ENCODE measurements at places on chromosomes 1 and 21.

DNA sequence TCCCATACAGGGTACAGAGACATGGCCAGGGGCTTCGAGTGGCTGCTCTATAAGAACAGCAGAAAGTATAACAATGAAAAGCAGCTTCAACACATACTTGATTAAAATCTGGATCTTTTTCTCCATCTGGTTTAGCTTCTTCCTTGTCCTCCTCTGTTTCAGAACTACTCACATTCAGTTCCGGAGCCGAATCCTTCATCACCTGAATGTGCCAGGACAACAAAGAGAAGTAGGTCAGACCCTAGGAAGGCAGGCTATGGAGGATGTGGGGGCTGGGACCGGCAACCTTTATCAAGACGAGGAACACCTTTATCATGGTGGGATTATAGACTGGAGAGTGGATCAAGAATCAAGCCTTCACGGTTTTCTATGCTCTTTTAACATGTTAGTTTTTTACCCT, 32.2 kb upstream of the RAP1GAP start:
- DNase-seq, result no peak

DNA sequence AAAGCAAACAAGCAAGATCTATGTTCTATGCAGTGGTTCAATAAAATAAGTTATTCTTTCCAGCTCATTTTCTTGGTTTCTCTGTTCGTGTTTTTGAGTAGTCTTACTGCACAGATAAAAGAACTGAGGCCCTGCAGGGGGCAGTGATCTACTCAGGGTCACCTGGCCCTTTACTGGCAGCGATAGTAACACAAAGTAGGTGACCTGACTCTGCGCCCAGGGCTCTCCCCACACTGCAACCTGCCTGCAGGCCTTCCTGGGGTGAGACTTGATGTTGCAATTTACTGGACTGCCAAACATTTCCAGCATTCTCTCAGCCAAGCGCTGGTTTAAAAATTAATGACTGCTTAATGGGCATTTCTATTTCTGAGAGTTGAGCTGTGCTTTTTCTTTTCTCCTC, 110.3 kb downstream of the HUNK start:
- no peak for DNase-seq

DNA sequence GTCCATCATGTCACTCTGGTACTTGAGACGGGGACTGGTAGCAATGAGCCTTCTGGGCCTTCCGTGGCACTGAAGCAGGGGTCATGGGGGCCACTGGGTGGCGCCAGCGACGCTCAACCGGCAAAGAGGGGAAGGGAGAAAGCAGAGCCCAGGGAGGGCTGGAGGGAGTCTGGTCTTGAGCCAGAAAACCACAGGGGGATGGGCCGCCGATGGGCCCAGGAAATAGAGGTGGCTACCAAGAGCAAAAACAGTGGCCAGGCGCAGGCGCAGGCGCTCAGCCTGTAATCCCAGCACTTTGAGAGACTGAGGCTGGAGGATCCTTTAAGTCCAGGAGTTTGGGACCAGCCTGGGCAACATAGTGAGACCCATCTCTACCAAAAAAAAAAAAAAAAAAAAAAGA, 21.8 kb downstream of the EXOC8 start:
- DNase-seq, result no peak

DNA sequence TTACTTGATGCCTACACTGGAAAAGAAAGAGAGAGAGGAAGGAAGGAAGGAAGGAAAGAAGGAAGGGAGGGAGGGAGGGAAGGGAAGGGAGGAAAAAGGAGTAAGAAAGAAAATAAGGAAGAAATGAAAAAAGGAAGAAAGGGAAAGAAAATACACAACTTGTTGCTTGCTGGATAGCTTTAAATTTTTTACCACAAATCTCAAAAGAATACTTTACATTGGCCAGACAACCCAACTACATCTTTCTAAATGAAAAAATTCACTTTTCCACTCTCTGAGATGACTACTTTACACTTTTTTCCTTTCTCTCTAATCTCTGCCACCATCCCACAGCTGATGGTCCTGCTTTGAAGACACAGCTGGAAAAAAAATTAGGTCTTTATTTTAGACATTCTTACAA, 228.9 kb upstream of the FAM78B start:
- no peak for DNase-seq

- no peak for DNase-seq
Observed at GRCh38 chr1:25105836-25106235, 126.5 kb downstream of the SYF2 start.

GRCh38 chr21:17783481-17784179, 35.5 kb downstream of the C21orf91 start:
- DNase-seq, result no peak

- no peak for DNase-seq
Observed at GRCh38 chr1:172005856-172006255, 164.6 kb downstream of the DNM3 start.

GRCh38 chr21:29486306-29486807, 187.6 kb downstream of the BACH1 start:
- DNase-seq, result no peak

DNA sequence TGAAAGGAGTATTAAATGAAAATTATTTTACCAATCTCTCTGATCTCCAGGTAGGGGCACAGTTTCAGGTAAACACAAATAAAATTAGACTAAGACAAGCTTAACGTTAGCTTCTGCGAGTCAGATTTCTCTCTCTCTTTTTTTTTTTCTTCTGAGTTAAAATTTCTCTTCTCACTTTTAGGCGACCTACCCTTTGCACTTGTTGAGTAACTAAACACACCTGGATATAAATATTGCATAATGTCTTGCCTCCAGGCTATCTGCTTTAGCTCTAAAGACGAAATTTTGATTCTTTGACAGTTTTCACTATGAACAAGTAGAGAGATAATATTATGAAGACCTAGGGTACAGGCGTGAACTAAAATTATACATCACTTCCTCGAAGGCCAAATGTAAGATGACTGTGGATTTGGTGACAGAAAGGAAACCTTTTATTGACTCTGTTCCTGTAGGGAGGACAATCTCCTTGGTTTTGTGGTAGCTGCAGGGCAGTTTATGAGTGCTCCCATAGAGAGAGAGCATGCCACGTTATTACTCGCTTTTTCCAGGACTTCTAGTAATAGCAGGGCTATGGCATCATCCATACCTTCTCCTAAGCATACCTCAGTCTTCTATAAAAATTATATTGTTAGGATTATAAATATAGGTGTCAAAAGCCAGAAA, 303.8 kb upstream of the NEGR1 start:
- no peak for DNase-seq

- DNase-seq, result no peak
Observed at GRCh38 chr1:76835203-76835602, 32.1 kb upstream of the ST6GALNAC5 start.

DNA sequence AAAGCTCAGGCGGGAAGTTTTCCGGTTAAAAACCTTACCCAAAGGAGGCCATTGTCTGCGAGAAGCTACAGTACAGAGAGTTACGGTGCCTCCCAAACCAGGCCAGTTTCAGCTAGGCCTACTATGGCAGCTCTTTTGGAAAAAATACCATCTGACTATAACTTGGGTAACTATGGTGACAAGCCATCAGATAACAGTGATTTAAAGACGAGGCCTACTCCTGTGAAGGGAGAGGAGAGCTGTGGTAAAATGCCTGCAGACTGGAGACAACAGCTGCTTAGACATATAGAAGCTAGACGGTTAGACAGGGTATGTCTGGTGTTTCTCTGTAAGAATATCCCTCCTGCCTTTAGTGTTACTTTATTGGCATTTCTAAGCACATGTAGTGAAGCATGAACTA, 165.9 kb downstream of the LRRC40 start:
- no peak for DNase-seq

DNA sequence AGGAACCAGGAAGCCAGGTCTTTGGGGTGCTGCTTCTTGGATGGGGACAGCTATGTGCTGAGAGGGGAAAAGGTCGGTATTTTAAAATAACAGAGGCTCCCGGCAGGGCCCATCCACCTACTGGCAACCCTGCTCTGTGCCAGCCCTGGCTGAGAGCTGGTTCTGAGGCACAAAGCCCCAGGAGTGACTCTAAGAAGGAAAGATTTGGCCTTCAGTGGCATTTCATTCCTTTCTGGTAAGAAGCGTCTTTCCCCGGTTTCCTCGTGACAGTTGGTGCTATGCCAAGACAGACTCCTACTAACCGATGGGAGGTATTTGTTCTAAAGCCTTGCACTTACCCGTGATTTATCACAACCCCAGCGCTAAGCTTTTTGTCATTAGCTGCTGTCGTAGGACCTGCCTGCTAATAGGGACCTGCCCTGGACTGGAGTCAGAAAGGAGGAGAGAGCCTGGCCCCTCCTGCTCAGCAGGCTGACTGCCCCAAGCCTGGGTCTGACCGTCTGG, 123.1 kb upstream of the ADAR start:
- DNase-seq, result peak; percentile 56

DNA sequence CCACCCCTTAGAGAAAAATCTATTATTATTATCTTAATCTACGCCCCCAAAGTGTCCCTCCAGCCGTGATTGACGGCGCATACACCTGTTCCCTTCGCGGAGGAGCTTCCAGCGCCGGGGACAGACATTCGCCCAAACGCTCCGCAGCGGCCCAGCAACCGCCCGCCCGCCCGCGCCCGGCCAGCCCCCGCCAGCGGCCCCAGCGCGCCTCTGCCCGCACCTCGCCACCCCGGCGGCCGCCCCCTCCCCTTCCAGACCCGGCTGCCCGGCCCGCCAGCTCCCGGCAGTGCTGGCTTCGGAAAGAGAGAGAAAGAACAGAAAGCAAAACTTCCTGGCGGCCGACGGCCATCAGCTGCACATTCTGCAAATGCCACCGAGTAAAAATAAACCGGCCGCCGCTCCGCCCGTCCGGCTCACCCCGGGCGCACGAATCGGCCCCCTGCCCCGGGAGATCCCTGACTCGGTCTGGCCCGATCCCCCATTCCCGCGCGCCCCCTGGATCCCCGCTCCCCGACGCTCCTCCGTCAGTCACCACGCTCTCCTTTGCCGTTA, 1.6 kb downstream of the CASZ1 start:
- no peak for DNase-seq

DNA sequence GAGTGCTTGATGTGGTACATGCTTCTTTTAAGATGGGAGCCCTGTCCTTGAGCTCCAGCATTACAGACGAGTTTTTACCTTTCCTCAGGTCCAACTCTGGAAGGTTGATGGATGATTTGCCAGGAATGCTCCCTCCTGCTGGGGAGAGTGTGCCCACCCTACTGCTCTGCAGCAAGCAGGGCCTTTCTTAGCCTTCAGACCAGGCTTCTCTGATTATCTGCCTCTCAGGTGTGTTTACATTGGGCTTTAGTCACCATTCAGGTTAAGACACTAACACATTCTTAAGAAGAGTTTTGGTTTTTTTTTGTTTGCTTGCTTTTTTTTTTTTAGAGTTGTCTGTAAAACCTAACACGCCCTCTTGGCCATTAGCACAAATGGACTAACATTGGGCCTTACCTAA, 301.8 kb downstream of the KCNT2 start:
- no peak for DNase-seq

DNA sequence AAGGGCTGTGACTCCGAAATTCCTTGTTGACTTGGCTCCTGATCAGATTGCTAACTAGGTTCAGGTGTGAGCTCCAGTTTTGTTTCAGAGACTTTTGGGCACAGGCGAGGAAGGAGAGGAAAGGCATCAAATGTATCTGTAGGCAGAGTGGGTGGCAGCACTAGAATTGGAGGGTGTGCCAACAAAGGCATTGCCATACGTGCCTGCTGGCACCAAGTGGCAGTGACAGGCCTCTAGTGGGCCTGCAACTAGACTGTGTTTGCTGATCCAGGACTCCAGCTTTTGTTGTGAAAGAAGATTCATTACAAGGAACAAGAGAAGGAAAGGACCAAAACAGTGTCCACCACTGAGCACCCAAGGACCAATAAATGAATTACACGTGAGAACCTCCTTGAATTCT, 79.5 kb downstream of the TM2D1 start:
- no peak for DNase-seq

- DNase-seq, result peak; percentile 76
Observed at GRCh38 chr1:210250665-210250997, 18.0 kb downstream of the SERTAD4 start.

- DNase-seq, result peak; percentile 34
Observed at GRCh38 chr1:56575865-56576264, 3.5 kb downstream of the PLPP3 start.

DNA sequence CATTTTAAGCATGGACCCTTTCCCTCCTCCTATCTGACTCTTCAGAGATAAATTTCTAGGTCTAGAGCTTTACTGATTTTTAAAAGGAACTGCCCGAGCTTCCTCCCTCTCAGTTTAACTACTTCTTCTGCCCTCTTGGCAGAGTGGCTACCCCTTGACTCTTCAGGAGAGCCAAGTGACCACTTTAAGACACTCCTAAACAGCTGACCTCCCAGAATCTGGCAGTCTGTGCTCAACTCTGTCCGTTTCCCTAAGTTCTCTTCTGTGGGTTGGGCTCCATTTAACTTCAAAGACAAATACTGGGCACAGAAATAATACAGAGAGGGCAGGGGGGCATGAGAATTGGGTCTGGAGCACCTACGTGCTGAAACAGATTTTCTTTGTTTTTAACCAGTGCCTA, 196.3 kb upstream of the FOXD3 start:
- DNase-seq, result no peak

DNA sequence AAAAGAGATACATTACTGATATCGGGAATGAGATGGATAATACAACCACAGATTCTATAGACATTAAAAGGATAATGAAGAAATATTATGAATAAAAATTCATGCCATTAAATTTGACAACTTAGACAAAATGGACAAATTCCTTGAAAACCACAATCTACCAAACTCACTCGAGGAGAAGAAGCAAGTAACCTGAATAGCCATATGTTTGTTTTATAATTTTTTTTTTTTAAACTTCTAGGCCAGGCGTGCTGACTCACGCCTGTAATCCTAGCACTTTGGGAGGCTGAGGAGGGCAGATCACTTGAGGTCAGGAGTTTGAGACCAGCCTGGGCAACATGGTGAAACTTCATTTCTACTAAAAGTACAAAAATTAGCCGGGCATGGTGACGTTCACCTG, 327.9 kb downstream of the VAV3 start:
- no peak for DNase-seq

GRCh38 chr1:75426688-75427087, 184.2 kb downstream of the SLC44A5 start:
- no peak for DNase-seq

GRCh38 chr1:118627435-118627834, 360.7 kb downstream of the TBX15 start:
- DNase-seq, result no peak

- DNase-seq, result peak; percentile 87
Observed at GRCh38 chr1:65066766-65067490, 81.1 kb upstream of the AK4 start.

DNA sequence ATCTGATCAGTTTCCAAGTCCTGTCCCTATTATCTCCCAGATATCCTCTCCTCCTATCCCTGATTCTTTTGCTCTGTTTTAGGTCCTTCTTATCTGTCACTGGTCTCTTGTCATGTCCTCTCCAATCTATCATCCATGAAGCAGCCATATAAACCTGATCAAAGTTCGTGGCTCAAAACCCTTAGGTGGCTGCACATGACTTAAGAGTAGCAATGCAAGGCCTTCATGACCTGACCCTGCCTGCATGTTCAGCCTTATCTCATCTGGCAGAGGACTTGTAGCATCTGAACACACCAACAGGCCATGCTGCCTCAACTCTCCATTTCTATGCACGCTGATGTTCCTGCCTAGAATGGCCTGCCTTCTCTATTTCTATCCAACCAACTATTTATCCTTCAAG, 65.2 kb downstream of the NOS1AP start:
- DNase-seq, result no peak

GRCh38 chr1:211169353-211169752, 35.4 kb upstream of the KCNH1 start:
- DNase-seq, result no peak

GRCh38 chr1:181251001-181251712, 162.7 kb downstream of the IER5 start:
- DNase-seq, result no peak

Measured in pons (tissue), 1 donor.